ENCODE measurements at places on chromosomes 1 and 21.
A peak's percentile ranks its signal among the peaks of the same experiment; 100 is the strongest.

DNA sequence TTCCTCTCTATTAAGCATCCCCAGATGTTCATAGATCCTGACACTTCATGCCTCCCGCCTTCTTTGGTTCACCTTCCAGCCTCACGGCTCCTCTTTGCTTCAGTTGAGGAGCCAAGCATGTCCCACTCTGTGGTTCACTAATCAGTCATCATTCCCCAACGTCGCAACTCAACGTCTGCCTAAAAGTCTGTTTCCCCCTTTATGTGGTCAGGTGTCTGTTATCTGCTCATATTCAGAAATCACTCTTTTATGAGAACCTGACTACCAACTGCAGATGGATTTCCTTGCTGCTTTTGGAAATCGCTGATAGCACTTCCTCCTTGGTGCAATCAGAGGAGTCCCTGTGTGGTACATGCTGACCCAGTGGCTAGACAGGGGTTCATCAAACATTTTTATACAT, 94.1 kb upstream of the VANGL1 start:
- DNase-seq: no peak

DNA sequence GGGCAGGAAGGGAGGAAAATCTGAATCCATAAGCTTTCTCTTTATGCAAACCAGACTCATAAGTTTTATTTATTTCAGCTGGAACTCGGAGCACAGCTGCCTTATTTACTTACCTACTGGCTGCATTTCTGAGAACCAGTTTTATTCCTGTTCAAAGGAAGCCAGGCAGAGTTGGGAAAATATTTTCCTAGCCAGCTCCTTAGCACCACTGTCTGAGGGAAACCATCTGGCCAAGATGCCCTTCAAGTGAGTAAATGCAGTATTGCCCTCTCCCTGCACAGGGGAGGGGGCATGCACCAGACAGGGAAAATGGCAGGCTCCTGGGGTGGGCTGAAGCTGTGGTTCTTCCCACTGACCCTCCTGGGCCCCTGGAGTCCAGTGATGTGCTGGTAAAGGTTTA, 28.9 kb upstream of the FMOD start:
- no peak for DNase-seq

- no peak for DNase-seq
Observed at GRCh38 chr21:35015435-35016024, 33.6 kb downstream of the RUNX1 start.

DNA sequence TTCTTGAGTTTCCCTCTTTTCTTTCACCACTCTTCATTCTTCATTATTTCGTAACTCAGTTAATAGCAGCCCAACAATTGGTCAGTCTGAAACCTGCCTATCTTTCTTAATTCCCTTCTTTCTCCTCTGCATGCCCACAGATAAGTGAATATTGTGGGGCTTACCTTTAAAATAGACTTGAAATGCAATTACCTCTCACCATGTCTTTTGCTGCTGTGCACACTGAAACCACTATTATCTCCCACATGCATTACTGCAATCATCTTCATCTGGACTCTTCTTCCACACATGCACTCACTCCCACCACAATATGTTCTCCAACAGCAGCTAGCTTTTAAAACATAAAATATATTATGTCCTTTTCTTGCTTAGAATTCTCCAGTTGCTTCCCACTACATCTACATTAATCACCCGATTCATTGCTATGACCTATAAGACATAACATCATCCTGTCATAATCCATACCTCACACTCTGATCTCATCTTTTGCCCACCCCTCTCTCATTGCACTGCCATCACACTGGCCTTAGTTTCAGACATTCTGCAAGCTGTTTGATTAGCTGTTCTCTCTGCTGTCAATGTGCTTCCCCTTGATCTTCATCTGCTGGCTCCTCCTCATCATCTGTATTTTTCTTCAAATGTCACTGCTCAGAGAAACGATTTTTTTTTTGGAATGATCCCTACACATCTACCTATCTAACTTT, 304.8 kb downstream of the PTPRC start:
- no peak for DNase-seq

GRCh38 chr1:62917314-62917713, 133.4 kb downstream of the ATG4C start:
- no peak for DNase-seq

- no peak for DNase-seq
Observed at GRCh38 chr1:40438391-40439015, 11.8 kb upstream of the ZFP69B start.

- no peak for DNase-seq
Observed at GRCh38 chr1:48492392-48492791, 20.4 kb upstream of the SPATA6 start.

- no peak for DNase-seq
Observed at GRCh38 chr21:45410151-45410864, 5.3 kb downstream of the COL18A1 start.

DNA sequence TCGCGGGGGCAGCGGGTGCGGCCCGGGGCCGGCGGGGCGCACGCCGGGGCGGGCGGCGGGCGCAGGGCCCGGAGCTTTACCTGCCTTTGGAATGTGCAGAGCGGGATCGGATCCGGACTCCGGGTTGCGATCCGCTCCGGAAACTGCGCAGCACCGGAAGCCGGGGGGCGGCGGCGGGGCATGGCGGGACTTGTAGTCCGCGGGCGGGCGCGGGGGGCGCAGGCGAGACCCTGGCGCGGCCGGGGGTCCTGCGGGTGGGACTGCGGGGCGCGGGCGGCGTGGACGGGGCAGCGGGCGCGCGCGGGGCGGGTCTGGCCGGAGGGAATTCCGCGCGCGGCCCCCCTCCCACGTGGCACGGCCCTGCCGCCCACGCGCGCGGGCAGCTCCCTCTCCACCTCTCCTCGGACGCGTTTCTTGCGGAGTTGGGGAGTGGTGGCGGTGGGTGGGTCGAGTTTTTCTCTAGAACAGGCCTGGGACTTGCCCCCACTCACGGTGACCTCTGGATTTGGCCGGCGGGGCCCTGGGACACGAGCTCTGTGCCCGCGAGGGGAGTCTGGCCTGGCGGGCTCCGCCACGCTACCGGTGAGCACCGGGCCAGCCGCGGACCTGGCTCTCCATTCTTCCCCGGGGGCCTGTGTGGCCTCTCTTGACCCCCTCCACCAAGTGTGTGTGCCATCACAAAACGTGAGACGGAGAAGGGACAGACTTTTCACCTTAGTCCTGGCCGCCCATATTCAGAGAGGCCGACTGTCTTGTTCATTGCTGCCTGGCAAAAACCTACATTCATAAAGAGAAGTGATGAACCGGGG, at the start of gene PRDM15:
Gene PRDM15, minus strand, starts transcription at position 155 of the 809 bp plus-strand sequence. CDS start 18,981 bp downstream, outside the sequence.
- DNase-seq: peak; percentile 73

- DNase-seq: no peak
Observed at GRCh38 chr1:92085727-92086126, 5.6 kb downstream of the BTBD8 start.

- no peak for DNase-seq
Observed at GRCh38 chr1:54107131-54107530, 45.7 kb downstream of the CDCP2 start.

GRCh38 chr1:248013229-248013710, at the start of gene OR2L5:
OR2L5 (plus strand) TSS chr1:248013660; CDS start chr1:248021948, 8,288 bp downstream.
- no peak for DNase-seq

DNA sequence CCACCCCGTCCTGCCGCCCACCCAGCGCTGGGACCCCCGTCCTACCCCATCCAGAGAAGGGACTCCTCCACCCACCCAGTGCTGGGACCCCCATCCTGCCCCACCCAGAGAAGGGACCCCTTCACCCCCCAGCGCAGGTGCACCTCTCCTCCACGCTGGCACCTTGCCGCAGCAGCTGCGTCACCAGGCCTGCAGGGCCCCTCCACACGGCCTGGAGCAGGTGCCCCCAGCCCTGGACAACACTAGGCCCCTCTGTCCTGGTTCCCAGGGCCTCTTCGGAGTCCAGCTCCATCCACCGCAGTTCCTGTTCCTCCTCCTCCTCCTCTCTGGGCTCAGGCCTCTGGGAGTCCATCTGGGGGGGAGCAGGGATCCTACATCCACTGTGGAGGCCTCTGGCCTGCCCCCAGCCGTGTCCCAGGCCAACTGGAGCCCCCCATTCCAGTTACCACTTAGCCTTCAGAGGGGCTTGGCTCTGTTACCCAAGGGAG, 378 bp downstream of the ANKRD65 start:
- DNase-seq: no peak

DNA sequence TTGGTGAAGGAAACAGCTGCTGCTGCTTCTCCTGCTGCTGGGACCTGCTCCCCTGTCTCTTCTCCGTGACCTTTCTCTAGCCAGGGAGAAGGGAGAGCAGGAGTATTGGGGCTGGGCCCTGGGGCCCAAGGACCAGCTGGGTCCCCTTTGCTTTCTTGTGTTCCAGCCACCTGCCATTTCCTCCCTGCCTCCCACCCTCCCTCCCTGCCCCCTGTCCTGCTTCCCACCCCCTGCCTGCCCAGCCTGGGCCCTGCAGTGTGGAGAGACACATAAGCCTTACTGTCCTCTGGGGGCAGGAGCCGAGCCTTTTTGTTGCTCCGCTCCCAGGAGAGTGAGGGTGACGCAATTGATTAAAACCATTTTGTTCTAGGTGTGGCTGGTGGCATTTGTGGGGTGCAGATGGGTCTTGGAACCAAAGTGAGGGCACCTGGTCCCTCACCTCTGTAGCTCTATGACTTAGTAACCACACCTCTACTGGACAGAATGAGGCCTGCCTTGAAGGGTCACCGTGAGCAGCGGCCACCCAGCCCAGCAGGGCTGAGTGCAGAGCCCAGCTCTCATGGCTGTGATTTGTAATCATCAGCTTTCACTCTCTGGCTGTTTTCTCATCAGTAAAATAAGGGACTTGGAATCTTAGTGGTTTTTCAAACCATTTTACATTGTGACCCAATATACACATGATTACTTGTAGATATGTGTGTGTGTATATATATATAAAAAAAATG, 13.9 kb upstream of the TMEM222 start:
- DNase-seq: no peak

DNA sequence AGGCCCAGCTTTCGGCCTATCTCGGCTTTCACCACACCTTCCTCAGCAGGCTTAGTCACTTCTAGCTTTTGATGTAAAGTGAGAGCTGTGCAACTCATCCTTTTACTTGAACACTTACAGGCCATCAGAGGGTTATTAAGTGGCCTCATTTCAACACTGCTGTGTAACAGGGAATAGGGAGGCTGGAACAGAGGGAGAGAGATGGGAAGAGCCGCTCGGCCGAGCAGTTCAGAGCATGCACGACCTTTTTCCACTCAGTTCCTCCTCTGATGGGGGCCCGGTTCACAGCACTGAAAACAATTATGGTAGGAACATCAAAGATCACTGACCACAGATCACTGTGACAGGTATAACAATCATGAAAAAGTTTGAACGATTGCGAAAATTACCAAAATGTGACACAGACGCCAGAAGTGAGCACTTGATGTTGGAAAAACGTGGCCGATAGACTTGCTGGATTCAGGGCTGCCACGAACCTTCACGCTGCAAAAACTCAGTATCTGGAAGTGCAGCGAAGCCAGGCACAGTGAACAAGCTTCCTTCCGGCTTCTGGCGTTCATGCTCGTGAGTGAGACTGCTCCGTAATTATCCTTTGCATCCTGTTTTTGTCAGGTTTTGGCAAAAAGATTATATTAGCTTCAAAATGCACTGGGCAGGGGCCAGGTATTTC, 28.6 kb downstream of the AGPAT3 start:
- no peak for DNase-seq

DNA sequence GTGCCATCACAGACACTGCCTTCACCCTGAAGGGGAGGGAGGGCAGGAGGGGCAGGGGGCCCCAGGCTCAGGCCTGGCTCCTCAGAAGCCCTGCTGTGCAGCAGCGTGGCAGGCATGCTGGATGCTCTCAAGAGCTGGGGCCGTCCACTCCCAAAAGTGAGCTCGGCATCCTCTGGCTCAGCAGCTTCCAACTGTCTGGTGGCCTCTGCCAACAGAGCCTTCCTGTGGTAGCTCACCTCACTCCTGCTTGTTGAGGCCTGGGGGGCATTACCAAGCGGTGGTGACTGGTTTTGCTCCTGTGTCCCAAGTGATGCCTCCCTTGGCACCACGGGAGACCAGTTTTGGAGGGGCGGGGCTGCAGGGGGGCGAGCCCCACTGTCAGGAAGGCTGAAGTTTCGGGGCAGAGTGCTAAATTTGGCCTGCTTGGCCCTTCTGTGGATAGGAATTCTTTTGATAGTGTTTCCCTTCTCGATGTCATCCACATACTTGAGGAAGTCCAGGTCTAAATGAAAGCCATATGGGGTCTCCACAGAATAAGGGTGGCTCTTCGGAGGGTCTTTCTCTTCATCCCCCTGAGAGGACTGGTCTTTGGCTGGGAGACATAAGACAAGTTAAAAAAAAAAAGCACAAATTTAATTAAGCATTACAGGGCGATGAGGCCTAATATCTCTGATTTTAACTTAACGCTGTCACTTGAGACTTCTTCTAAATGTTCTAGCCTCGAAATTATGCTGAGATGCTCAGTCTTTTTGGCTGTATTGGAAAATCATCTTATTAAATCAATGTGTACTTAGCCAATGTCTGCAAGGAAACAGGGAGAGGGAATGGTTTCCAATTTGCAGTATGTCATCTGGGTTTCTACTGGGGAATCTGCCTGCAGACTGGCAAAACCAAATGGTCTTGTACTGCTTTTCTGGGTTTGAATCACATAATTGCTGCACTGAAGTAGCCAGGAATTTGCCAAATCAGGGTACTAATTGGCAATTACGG, 44.4 kb downstream of the KANK4 start:
- no peak for DNase-seq

- no peak for DNase-seq
Observed at GRCh38 chr21:46067505-46068201, 30.3 kb upstream of the COL6A2 start.

DNA sequence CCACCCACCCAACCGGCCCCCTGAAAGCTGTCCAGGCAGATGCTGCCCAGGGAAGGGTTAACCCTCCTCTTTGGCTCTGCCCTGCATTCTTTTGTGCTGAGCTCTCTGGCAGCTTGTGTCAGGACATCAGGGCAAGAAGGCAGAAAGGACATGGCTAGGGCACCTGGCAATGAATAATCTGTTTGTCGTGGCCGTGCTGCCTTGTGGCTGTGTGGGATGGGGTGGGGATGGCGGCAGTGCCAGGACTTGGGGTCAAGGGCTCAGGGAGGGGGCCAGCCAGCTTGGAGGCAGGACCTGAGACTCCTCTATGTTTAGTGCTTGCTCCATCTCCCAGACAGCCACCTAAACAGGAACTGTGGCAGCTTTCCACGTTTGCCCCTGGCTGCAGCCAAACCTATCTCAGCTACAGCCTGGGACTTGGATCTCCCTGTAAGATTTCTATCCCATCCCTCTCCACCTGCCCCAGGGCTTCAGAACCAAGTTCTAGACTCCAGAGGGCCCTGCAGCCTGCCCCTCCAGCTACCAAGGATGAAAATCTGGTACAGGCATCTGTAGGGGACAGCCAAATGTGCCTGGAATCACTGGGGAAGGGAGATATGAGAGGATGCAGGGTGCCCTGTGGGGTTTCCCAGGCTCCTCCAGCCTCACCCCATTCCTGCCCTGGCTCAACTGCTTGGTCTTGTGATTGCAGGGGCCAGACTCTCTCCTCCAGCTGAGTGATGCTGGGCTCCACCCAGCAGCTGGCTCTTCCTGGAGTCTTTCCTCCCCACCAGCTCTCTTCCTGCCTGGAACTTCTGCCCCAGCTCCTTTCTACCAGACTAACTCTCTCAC, 9.6 kb upstream of the GPR37L1 start:
- no peak for DNase-seq

- no peak for DNase-seq
Observed at GRCh38 chr1:93347334-93347899, 1.7 kb downstream of the DR1 start.

GRCh38 chr1:107531065-107531908, 390.4 kb downstream of the NTNG1 start:
- no peak for DNase-seq

- no peak for DNase-seq
Observed at GRCh38 chr1:15719381-15720120, 16.5 kb upstream of the SLC25A34 start.
